ENCODE measurements at places on chromosomes 6 and 20. TPM values are rescaled to one million over a fixed set of nuclear protein-coding genes. Genes with fewer than 3 reads are reported as not detected.
A peak's percentile ranks its signal among the peaks of the same experiment; 100 is the strongest.

The RBM24 gene
- total RNA-seq = 8.8 TPM

The EPB41L1 gene
- total RNA-seq = 63.1 TPM

The PHACTR3 gene
- total RNA-seq = 5.5 TPM

The CAGE1 gene
- total RNA-seq = not detected

The IL20RA gene
- 13.4 TPM for total RNA-seq

GRCh38 chr6:146153040-146153758, 124.3 kb downstream of the GRM1 start:
- DNase-seq = no peak

- no peak for DNase-seq
Observed at GRCh38 chr20:2749951-2750490, 50.4 kb downstream of the CPXM1 start.

DNA sequence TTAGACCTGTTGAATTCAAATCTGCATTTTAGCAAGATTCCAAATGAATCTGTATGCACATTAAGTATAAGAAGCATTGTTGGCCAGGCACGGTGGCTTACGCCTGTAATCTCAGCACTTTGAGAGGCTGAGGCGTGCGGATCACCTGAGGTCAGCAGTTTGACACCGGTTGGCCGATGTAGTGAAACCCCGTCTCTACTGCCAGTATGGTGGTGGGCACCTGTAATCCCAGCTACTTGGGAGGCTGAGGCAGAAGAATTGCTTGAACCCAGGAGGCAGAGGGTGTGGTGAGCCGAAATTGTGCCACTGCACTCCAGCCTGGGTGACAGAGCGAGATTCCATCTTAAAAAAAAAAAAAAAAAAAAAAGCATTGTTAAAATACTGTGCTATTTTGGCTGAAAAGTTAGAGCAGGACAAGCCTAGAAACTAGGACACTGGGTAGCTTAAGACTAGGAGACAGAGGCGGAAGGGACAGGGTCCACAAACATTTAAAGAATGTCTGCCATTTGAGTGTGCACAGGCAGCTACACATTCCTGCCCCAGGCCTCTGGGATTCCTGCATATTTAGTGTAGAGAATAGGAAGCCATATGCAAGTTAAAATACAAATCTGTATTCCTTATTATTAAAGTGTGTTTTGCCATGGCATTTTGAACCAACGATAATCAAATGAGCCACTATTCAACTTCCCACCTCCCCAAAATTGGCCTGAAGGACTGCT, 45.1 kb upstream of the EEF1A1 start:
- no peak for DNase-seq

DNA sequence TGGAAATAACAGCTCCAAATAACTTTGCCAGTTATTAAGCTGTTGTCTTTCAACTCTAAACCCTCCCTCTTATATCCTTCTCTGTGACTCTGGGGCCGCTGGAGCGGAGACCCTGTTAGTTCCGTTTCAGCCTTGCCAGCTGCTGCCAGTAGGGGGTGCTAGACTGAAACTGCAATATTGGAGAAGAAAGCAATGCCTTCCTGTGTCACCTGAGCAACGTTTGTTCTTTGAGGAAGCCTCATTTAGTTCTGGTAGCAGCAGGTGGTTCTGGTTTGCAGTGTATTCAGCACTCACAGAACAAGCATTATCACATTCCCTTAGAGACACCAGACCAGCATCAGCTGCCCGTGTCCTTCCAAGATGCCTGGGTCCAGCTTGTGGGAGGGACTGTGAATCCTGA, 22.9 kb upstream of the JAG1 start:
- no peak for DNase-seq

GRCh38 chr6:2984738-2985406, 13.5 kb upstream of the SERPINB6 start:
- peak; percentile 64 for DNase-seq

GRCh38 chr6:7673063-7673536, 52.8 kb upstream of the BMP6 start:
- DNase-seq = peak; percentile 60

DNA sequence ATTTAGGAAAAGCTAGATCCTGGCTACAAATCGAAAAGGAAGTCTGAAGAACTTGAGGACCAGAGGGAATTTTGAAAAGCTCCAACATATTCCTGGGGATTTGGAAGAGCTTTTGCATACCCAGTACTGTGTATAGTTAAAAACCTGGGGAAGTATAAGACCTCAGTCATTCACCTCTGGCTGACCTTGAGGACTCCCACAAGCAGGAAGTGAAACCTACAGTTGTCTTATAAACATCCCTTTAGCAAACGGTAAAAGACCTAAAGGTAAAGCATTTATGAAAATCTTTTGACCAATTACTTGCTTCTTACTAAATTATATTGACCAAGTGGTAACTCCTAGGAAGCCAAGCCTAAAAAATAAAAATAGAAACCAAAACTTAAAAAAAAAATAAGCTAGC, 175.0 kb downstream of the HAO1 start:
- DNase-seq = no peak

DNA sequence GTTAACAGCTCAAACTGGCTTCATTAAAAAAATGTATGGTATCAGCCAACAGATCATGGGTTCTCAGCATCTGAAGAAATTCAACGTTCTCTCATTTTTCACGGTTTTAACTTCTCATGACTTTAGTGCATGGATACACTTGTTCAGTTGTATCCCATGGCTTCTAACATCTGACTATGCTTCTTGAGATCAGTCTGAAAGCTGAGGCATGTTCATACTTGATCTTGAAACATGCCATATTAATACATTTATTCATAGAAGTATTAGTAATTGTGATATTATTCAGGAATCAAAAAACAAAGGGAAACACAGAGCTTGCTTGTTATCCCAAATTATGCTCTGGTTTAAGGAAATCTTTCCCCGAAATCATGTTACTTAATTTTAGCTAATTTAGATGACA, 649.4 kb downstream of the PRKN start:
- DNase-seq = no peak

DNA sequence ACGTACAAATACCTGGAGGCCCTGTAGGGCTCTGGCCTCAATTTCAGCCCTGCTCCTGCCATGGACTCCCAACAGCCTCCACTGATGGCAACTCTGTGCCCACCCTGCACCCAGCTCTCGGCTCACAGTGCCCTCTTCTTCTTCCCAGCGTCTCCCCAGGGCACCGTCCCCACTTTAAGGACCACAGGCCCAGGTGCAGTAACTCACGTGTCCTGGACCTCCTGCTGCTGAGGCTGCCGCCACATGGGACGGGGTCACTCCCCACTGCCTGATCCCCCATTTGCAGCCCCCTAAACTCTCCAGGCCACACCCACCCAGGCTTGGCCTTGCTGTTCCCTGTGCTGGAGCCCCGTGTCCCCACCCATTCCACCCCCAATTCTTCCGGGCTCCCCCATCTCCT, 223.4 kb downstream of the PREX1 start:
- DNase-seq = peak; percentile 1

DNA sequence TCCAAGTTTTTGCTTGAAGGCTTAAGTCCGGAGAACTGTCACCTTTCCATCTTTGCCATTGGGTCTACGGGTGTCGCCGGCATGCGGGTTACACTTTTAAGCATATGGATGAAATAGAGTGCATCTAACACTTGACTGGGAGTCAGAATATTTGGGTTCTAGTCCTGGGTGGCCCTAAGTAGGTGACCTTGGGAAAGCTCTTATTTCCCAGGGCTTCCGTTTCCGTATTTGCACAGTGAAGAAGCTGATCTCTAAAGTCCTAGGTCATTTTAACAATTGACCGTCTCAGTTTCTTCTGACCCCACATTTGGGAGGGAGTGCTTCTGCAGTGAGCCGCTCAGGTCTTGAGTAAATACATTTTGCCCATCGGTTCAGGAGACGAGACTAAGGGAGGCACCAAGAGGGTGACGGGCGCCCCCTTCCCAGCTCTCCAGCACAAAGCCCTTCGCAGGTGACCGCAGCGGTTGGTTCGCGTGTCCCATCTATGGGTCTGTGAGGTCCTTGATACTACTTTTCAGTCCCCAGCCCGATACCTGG, 651 bp upstream of the BLTP3A start:
- peak; percentile 72 for DNase-seq

- DNase-seq = no peak
Observed at GRCh38 chr6:3287308-3287707, 28.6 kb downstream of the PSMG4 start.
